ENCODE measurements at places on chromosomes 5 and 9.

DNA sequence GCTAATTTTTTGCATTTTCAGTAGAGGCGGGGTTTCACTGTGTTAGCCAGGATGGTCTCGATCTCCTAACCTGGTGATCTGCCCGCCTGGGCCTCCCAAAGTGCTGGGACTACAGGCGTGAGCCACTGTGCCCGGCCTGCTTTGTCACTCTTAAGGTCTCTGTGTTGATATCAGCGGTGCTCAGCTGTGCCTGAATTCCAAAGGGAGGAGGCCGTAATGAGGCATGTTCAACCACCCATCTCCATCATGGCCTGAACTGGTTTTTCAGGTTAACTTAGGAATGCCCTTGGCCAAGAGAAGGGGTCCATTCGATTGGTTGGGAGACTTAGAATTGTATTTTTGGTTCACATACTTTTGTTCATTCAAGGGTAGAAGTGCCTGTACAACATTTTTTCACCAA, 22.0 kb downstream of the HSD17B3 start:
- DNase-seq, result no peak

DNA sequence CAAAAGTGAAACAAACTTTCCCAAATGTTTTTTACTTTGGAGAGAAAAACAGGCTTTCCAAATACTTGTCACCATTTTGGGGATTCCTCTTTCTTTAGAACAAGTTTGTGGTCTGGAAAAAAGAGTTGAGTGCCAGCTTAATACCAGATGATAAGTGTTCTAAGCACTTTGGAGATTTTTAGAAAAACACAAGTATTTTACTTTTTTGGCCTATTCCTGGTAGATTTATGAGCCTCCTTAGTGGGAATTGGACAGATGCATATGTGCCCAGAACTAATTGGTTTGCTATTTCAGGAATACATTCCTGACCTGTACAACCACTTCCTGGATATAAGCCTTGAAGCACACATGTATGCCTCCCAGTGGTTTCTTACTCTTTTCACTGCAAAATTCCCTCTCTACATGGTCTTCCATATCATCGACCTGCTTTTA, 40.5 kb downstream of the GPR21 start:
- DNase-seq, result no peak

GRCh38 chr9:6716766-6717165, 41.0 kb upstream of the KDM4C start:
- no peak for DNase-seq

- DNase-seq, result peak; percentile 45
Observed at GRCh38 chr5:134846641-134846960, 833 bp downstream of the C5orf24 start.

GRCh38 chr9:76887003-76887821, 18.7 kb downstream of the PRUNE2 start:
- DNase-seq, result no peak

DNA sequence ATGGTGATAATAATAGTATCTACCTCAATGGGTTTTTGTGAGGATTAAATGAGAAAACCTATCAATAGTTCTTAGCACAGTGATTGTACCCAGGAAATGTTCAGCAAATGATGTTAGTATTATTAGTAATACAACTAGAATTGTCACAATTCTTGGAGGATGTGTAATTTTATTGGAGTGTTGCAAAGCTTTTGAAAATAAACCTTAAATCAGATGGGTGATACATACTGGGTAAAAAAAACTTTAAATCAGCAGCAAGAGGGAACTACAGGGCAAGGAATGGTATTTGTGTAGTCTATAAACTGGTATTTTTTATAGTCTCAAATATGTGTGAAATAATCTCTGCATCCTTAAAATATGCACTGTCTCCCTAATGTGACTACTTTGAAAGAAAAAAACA, 371.6 kb downstream of the PIK3R1 start:
- DNase-seq, result no peak

DNA sequence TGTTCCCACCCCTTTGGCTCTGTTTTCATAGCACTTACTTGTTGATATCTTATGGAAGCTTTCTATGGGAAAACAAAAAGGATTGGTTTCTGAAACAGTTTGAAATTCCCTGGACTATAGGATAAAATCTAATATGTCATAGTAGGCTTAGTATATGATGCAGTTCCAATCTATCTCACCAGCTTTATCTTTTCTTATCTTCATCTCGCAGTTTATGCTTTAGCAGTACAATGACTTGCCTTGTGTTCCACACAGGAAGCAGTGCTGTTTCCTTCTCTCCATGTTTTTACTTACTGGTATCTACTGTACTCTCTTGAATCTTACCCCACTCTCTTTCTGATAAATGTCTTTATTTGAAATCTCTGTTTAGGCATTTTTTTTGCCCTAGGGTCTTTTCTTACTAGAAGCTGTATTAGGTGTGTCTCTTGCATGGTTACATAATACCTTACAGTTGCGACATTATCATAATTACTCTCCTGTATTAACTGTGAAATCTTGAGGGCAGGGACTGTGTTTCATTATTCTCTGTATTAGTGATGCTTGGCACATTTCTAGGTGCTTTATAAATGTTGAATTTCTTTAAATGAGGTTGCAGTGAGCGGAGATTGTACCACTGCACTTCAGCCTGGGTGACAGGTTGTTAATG, 76.3 kb downstream of the FOCAD start:
- peak; percentile 79 for DNase-seq

DNA sequence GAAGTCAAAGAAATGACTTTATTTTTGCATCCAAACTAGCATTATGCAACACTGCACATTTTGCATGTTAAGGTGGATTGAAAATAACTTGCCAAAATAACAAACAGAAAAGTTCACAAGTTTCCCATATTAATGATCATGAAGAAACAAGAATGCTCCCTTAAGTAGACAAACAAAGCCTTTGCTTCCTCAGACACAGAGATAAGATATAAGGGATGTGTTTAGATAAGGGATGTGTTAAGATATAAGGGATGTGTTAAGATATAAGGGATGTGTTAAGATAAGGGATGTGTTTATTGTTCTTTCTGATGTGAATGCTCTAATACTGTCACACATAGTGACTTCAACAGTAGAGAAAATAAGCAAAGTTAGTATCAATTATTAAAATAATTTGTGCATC, 174.8 kb downstream of the GABRG2 start:
- no peak for DNase-seq

DNA sequence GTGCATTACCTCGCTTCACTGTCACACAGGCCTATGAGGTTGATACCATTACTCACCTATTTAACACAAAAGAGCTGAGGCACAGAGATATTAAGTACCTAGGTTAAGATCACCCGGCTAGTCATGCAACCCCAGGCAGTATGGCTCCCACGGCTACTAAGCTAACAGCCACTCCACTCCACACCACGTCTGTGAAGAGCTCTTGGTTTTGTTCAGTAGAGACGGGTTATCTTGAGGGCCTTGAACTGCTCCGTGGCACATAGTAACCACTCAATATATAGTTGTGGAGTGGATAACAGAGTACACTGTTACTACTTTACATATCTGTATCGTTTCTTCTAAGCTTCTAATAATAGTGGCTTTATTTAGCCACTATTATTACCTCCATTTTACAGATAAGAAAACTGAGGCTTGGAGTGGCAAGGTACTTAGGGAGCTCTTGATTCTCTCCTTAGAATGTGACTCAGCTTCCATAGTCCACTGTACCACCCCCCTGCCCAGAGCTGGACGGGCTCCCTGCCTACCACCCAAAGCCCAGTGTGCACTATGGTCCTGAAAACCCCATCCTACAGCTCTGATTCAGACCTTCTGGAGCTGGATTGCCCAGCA, 1.0 kb upstream of the CORO2A start:
- no peak for DNase-seq

GRCh38 chr9:123597876-123598556, 242.0 kb downstream of the CRB2 start:
- DNase-seq, result no peak

GRCh38 chr5:111453747-111454146, 58.6 kb downstream of the STARD4 start:
- no peak for DNase-seq

Data from dermis microvascular lymphatic vessel endothelial cell (primary cell).